NCI-H524 (cell line): ENCODE measurements at places on chromosomes 4 and X.

GRCh38 chr4:17544831-17545234, 29.9 kb downstream of the CLRN2 start:
- DNase-seq = no peak

GRCh38 chr4:180734753-180735432, 1508.3 kb upstream of the TENM3 start:
- DNase-seq = no peak

DNA sequence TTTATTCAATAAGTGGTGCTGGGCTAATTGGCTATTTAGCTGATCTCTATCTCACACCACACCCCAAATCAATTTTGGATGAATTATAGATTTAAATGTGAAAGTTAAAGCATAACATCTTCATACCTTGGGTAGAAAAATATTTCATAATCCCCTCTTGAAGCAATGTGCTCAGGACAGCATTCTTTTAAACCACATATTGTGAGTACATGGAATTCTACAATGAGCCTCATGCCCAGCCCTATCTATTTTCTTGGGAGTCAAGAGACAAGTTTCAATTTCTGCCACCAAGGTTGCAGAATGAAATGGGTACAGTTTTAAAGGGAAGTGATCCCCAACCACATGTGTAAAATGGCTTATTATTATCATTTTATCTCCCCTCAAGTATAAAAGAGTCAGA, 30.6 kb upstream of the GPRIN3 start:
- DNase-seq = no peak

DNA sequence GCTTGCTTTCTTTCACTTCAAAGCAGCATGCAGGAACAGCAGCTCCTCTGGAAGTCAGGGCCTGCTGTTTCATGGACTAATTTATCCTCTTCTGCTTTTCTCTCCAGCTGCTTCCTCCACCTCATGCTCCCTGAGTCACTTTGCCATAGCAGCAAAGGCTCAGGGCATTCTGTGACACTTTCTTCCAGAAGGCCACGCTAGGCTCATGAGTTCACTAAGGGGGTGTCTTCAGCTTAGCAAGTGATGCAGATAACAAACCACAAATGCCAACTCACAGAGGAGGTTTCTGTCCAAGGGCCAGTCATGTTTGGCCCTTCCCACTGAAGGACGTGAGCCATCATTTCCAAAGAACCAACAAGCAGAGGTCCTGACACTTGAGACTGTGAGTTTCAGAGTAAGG, 200.2 kb downstream of the ADGRA3 start:
- peak; percentile 24 for DNase-seq

- no peak for DNase-seq
These were observed 70.8 kb upstream of the BCOR start for GRCh38 chrX:40168480-40169011.

DNA sequence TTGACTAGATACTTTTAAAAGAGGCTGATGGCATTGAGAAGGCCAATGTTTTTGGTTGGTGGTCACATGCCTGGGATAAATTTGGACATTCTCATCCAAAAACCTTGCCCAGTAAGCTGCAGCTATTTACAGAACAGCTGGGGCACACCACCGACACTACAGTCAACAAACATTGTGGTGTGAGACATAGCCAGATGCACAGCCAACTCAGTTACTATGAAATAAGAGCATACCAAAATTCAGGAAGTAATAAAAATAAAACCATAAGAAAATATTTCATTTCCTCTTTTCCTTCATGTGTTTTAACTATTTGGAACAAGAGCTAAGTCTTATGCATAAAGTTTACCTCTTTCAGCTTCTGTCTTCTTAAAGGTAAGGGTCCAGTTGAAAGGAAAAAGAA, 8.8 kb downstream of the PPM1K start:
- no peak for DNase-seq

DNA sequence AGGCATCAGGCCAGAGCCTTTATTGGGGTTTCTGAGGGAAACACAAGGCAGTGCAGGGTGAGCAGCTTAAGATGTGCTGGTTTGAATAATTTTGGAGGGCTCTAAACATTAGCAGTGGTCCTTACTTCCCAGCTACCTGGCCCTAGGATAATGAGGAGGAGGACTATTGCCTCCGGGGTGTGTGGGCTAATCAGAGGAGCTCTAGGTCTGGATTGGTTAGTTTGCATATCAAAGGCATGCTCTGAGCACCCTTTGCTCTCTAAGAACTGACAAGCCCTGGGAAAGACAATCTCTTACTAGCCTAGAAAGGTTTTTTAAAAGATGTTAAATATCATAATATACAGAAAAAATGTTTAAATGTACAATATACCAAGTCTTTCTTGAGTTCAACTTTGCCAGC, 58.4 kb downstream of the RXFP1 start:
- no peak for DNase-seq

- no peak for DNase-seq
These were observed 129.0 kb upstream of the STX18 start for GRCh38 chr4:4670869-4671268.

GRCh38 chrX:78687586-78687985, 28.5 kb upstream of the RTL3 start:
- no peak for DNase-seq

- peak; percentile 5 for DNase-seq
These were observed 136.2 kb downstream of the EVC2 start for GRCh38 chr4:5572114-5572513.

GRCh38 chr4:73103799-73104503, 34.4 kb upstream of the COX18 start:
- DNase-seq = no peak

GRCh38 chr4:94758141-94758699, 465 bp downstream of the BMPR1B start:
- DNase-seq = peak; percentile 5

GRCh38 chr4:36274158-36274557, 7.3 kb upstream of the DTHD1 start:
- DNase-seq = no peak

DNA sequence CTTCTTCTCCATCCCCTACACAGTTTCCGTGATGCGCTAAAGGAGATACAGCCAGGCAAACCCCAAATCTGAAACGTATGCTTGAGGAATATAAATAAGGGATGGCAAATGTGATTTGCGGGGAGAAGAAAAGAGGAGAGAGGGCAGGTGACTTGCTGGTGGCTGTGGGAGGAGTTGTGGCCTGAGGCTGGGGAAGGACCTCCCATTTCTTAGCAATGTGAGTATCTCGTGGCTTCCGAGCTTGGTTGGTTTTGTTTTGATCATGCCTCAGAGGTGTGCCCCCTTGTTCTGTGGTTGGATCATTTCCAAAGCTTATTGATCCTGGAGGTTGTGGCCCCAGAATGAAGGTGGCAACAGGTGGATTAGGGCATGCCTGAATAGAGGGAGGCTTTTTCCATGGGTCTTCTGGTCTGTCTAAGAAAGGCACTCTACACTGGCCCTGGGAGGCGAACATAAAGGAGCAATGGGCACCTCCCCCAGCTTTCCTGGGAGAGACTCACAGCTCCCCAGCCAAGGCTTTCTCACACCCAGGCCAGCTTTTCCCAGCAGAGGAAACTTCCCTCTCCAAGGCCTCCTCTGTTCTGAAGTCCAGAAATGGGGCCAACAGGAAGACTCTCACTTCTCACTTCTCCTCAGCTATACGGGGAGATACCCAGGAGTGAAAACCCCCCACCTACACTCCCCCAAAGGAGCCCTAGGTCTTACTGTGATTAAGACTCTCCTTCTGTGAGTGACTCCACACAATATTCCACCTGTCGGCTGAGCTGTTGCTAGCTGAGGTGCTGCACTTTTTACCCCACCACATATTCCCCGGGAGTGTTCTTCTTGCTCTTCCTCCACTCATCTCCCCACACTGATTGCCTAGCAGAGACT, 40.0 kb downstream of the C4orf51 start:
- no peak for DNase-seq

GRCh38 chrX:112359906-112360305, 277.3 kb upstream of the TRPC5 start:
- DNase-seq = no peak
